ENCODE measurements at places on chromosomes 3 and 15.
A peak's percentile ranks its signal among the peaks of the same experiment; 100 is the strongest.

- no peak for DNase-seq
Observed at GRCh38 chr3:94429517-94429916, 366.7 kb downstream of the NSUN3 start.

- no peak for DNase-seq
Observed at GRCh38 chr3:194379231-194379630, 9.7 kb upstream of the LRRC15 start.

- no peak for DNase-seq
Observed at GRCh38 chr3:103134023-103134724, 699.4 kb downstream of the ZPLD1 start.

- DNase-seq: peak; percentile 73
Observed at GRCh38 chr3:61560517-61561373, 626 bp upstream of the PTPRG start.

DNA sequence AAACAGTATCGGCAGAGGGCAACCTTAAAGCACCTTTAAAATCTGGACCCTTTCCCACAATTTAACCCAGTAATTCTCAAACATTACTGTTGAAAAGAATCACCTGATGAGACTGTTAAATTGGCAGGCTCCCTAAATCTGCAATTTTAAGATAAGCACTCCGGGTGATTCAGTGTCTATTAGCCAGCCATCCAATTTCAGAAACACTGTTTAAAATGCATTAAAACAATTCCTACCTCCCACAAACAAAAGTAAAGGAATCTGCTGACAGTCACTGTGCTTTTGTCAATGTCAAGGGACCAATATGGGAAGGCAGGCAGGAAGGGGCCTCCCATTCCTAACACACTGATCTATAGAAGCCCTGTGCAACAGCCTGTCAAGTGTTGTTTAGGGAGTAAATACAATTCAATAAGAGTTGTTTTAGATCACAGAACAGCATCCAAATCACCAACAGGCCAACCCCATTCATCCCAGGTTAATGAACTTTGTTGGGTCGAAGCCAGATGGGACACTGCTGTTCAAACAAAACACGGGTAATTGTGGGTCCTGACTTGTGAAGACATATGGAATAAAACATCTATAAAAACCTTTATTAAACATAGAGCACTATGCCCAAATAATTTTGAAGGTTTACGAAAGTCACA, 21.4 kb downstream of the SIAH2 start:
- DNase-seq: no peak

DNA sequence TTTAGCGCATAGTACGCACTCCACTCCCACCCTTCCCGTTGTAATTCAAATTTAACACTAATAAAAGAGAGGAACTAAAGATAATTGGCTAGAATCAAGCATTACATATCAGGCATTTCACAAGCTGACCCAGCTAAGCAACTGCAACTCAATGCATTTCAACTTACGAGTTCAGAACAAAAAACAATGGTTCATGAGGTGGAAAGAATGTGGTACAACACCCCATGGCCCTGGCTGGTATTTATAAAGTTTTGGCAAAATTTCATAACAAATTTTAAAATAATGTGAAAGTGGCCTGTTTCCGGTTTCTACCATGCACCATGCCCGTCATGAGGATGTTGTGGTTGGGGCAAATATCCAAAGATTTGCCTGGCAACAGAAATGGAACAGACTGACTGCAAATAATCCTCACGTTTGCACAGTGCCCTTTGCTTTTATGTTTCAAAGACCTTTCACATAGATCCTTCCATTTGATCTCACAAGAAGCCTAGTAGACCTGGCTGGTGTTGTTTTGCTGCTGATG, 455.3 kb upstream of the NR2F2 start:
- peak; percentile 97 for DNase-seq

DNA sequence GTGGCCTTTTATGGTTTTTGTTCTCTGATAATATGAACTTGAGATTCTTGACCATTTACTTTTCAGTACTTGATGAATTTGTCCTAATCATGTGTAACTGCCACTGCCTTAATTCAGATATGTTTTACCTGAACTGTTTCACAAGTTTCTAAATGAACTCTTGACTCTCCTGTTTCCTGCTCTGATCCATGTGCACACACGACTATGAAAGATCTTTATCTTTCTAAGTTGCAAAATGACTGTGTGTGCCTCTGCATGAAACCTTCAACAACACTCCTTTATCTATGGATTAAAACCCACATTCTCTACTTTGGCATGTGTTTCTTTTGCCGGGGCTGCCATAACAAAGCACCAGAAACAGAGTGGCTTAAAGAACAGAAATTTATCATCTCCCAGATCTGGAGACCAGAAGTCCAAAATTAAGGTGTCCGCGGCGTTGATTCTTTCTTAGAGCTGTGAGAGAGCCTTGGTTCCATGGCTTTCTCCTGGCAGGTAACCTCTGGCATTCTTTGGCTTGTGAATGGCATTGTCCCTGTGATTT, 275.0 kb downstream of the ADAMTSL3 start:
- peak; percentile 19 for DNase-seq

DNA sequence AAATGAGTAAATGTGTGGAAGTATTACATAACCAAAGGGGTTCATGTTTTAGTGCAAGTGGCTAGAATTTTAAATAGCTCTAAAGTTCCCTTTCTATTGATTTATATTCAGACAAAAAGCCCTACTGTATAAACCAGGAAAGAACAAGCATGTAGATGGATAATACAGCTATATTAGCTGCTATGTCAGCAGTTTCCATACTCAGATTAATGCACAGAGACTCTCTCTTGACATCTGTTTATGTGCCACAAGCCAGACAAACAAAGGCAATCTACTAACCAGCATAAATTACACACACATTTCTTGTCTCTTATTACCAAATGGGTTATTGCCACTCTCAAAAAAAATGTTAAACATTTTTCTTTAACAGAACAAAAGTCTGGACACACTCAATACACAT, 760.1 kb upstream of the NECTIN3 start:
- no peak for DNase-seq

DNA sequence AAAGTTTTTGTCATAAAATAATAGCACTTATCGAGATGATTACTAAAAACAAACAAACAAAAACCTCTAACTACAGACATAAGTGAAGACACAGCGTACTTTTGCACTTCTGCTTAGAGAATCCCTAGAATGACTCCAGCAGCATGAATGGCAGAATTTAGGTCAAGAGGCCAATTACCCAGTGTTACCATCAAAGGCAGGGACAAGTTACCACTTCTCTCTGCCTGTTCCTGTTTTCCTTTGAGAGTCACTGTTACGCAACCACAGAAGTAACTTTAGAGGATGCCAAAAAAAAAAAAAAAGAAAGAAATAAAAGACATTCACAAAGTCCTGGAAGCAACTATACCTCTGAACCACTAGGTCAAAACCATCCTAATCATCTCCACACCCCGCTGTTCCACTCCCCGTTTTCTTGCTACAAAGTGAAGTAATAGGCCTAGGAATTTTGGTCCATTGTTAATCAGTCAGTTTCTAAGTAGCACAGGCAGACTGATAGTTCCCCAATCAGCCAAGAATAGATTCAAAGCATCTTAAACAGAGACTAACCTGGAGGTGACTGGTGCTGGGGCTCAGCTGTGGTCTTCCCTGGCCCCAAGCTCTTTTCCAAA, 41.9 kb downstream of the FMN1 start:
- DNase-seq: no peak

DNA sequence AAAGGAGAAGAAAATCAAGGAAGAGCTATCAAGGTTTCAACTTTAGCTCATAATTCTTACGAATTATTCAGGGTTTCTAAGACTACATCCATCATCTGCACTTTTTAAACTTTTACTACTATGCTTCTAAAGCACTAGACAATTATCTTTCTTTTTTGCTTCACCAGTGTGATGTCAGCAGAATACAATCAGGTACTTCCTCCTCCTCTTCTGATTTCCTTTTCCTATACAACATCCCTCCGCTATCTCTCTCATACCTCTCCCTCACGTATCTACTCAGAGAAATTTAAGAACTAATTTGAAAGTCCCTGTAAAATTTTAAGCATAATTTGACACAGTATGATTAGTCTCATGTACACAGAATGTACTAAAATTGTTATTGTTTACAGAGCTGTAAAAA, 47.3 kb upstream of the USP50 start:
- DNase-seq: no peak

- DNase-seq: no peak
Observed at GRCh38 chr15:100309109-100310040, 32.4 kb downstream of the ADAMTS17 start.

DNA sequence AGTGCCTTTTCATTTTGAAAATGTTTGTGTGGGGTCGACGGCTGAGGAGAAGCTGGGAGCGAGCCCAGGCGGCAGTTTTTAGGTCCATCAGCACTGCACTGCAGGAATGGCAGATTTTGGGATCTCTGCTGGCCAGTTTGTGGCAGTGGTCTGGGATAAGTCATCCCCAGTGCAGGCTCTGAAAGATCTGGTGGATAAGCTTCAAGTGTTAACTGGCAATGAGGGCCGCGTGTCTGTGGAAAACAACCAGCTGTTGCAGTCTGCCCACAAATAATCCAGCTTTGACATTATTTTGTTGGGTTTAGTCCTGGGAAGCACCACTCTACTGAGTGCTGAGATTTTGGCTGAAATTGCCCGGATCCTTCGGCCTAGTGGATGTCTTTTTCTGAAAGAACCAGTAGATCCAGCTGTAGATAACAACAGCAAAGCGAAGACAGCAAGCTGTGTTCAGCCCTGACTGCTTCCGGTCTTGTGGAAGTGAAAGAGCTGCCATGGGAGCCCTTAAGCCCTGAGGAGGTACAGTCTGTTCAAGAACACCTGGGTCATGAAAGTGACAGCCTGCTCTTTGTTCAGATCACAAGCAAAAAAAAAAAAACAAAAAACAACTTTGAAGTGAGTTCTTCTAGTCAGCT, 13.1 kb upstream of the ANP32A start:
- no peak for DNase-seq

GRCh38 chr3:173911446-173911845, 513.9 kb downstream of the NLGN1 start:
- peak; percentile 24 for DNase-seq

GRCh38 chr3:11619946-11620652, 23.6 kb downstream of the VGLL4 start:
- DNase-seq: no peak

- DNase-seq: no peak
Observed at GRCh38 chr3:4306860-4307259, 3.7 kb downstream of the SETMAR start.

DNA sequence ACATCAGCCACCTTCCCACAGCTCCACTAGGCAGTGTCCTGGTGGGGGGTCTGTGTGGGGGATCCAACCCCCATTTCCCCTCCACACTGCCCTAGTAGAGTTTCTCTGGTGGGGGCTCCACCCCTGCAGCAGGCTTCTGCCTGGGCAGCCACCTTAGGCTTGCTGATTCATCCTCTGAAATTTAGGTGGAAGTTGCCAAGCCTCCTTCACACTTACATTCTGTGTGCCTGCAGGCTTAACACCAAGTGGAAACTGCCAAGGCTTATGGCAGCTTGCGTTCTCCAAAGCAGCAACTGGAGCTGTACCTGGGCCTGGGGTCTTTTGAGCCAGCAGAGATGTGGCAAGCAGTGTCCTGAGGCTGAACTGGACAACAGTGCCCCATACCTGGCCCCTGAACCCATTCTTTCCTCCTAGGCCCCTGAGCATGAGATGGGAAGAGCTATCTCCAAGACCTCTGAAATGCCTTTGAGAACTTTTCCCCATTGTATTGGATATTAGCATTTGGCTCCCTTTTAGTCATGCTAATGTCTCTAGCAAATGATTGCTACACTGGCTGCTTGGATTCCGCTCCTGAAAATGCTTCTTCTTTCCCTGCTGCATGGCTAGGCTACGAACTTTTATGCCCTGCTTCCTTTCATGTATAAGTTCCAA, 32.5 kb downstream of the CPN2 start:
- no peak for DNase-seq

GRCh38 chr3:127746400-127747057, 73.8 kb downstream of the ABTB1 start:
- no peak for DNase-seq

- no peak for DNase-seq
Observed at GRCh38 chr3:14132120-14132519, 7.3 kb downstream of the TMEM43 start.

DNA sequence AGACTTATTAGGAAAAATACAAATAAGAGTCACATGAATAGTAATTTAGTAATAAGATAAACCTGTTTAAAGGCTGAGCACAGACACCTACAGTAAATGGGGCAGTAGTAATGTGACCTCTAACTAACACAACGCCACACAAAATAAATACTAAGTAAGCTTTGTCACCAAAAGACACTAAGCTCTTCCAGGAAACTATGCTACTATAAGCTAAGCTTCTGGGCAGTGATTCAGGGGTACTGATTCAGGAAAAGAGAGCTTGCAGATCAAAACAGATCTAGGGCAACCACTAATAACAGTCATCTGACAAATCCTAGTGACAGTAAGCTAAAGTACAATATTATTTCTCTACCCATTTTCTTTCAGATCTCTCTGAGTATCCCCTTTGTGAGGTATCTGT, 68.8 kb downstream of the PLOD2 start:
- DNase-seq: peak; percentile 69

DNA sequence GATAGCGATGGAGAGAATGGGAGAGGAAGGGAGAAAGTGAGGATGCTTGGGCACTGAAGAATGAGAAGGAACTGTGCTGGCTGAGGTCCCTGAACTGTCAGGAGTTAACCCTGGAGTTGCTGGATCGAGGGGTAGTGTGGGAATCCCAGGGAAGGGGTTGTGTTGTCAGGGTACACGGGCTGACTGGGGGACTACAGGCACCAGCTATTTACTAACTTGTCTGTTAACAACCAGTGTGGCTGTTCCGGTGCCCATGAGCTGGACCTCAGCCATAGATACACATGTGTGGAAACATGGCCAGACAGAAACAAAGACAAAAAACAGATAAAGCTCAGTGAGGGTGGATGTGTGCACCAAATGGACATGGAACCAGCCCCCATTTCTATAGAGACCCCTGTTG, 55.1 kb downstream of the GASK1A start:
- no peak for DNase-seq

DNA sequence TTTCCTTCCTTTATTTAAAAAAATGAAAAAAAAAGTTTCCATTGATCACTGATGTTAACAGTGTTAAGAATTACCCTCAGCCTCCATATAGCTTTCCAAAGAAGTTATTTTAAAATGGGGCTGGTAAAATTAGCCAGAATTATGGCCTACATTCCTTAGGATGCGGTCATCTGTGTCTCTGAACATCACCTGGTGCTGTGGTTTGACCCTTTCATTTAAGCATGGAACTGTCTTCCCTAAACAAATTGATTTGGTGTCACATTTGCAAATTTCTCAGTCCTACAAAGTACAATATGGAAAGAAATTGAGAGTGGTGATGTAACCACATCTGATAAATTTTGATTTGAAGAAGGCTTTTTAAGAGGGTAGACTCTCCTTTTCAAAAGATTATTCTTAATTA, 40.3 kb upstream of the ZPLD1 start:
- no peak for DNase-seq

- no peak for DNase-seq
Observed at GRCh38 chr15:77844798-77845446, 212.2 kb upstream of the LINGO1 start.

- DNase-seq: no peak
Observed at GRCh38 chr3:172228036-172228415, 188.6 kb downstream of the FNDC3B start.

DNA sequence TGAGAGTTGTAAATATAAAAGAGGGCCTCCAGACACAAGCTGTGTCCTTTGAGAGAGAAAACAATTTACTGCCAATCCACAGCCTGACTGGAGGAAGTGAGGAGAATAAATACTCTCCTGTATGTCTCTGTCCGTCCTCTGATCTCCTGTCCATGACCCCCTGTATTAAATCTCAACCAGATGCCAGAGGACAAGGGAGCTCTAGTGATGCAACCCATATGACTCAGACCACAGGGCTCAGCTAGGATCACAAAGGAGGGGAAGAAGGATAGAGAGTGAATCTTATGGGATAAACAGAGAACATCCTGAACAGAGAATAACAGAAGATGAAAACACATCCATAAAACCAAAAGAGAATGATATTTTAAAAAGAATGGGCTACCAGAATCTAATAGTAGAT, 482.6 kb downstream of the PLOD2 start:
- DNase-seq: no peak
